ENCODE measurements at places on chromosomes 7 and 10.

GRCh38 chr10:80786322-80786721, 248.6 kb downstream of the SH2D4B start:
- DNase-seq: no peak

- no peak for DNase-seq
These were observed 119.2 kb downstream of the MBL2 start for GRCh38 chr10:52653263-52653909.

GRCh38 chr7:102306916-102307677, 20.4 kb downstream of the SH2B2 start:
- no peak for DNase-seq

DNA sequence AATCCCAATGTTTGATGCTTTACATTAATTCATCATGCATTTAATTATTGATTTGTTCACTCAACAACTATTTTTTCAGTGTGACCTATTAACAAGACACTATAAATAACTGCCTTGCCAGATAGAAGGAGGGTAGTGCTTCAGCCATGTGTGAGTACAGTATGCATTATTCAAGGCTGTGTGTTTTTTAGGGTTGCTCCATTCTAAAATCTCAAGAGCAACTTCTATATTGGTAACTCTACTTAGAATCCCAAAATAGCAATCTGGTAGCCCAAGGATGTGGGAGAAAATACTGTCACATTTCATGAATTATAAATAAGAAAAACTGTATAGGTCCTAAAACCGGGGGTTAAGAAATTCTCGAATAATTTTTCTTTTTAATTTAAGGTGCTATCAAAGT, 69.9 kb downstream of the ENO4 start:
- DNase-seq: no peak
